ENCODE measurements at places on chromosomes 13 and 19.

DNA sequence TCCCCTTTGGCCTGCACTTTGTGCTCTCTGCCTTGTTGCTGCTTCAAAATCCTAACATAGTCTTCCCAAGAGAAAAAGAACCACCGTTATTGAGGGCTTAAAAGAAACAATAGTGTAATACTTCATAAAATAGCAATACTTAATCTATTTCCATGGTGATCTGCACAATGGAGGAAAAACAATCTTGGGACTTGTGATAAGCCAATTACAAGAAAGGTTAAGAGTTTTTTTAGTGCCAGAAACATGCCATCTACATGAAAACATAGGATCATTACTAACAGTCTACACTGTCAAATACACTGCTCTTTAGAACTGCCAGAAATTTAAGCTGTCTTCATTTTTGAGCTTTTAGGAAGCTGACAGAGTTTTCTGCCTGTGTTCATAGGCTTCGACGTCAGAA, 54.1 kb upstream of the MAB21L1 start:
- DNase-seq, result no peak

- DNase-seq, result no peak
Measured at GRCh38 chr19:5588906-5589676, 21.3 kb upstream of the TINCR start.

GRCh38 chr13:59863621-59864020, 300.1 kb downstream of the DIAPH3 start:
- no peak for DNase-seq

DNA sequence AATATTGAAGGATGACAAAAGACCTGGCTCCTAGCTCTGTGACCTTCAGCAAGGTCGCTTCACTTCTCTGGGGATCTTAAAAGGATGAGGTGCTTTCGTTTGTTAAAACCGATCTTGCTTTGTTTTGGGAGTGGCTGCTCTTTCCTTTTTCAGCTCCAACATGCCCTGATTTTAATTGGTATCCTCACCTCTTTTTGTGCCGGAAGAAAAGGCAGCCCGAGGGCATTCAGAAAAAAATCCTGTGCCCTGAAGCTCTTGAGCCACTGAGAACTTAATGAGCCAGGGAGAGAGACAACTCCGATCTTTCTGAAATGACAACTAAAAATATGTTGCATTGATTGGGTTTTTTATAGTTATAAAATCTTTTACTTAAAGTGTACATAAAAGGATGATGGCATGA, 19.4 kb downstream of the CLDN10 start:
- no peak for DNase-seq

DNA sequence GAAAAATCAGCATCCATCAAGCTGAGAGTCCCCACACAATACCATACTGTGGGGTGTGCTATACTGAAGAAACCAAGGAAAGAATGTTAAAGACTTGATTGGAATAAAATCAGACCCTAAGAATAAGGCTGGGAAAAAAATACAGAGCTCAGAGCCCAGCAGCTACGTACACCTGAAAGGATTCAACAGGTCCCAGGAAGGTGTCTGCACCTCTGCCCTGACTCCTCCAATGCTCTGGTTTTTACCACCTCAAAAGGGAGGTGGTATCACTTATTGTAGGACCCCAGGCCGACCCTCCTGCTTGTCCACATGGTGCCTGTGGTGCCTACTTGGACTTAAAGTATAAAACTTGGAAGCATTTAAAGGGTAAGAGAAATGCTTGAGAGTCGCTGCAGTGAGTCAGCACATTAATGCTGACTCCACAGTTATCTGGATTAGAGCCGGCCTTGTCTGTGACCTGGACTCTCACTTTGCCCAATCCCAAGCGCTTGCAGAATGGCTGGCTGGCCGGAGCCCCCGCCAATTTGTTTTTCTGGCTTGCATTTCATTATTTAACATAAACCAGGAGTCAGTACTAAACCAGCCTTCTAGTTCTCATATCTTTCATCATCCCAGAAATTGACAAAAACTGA, 110.1 kb downstream of the FGF14 start:
- no peak for DNase-seq

- no peak for DNase-seq
Measured at GRCh38 chr19:10113964-10114650, 2.6 kb downstream of the P2RY11 start.

DNA sequence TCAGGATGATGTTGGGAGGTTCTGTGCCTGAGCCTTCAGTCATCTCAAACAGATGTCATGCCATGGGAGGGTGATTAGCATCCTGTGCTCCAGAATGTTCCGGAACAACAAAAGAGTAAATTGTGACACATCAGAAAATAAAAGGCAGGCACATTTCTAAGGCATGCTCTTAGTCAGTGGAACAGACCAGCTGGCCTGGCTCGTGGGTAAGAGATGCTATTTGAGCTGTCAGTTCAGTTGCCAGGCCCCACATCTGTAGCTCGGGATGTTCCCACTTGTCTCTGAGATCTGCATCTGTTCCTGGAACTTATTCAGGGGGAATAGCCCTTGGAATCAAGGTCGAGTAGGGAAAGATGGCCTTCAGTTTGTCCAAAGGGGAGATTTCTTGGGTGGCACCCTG, 26.0 kb downstream of the OLFM4 start:
- DNase-seq, result no peak

- DNase-seq, result peak; percentile 99
Measured at GRCh38 chr19:41363753-41364523, at the start of gene B9D2. Gene B9D2 (minus strand): TSS chr19:41364149. CDS start chr19:41363519, 630 bp downstream.

DNA sequence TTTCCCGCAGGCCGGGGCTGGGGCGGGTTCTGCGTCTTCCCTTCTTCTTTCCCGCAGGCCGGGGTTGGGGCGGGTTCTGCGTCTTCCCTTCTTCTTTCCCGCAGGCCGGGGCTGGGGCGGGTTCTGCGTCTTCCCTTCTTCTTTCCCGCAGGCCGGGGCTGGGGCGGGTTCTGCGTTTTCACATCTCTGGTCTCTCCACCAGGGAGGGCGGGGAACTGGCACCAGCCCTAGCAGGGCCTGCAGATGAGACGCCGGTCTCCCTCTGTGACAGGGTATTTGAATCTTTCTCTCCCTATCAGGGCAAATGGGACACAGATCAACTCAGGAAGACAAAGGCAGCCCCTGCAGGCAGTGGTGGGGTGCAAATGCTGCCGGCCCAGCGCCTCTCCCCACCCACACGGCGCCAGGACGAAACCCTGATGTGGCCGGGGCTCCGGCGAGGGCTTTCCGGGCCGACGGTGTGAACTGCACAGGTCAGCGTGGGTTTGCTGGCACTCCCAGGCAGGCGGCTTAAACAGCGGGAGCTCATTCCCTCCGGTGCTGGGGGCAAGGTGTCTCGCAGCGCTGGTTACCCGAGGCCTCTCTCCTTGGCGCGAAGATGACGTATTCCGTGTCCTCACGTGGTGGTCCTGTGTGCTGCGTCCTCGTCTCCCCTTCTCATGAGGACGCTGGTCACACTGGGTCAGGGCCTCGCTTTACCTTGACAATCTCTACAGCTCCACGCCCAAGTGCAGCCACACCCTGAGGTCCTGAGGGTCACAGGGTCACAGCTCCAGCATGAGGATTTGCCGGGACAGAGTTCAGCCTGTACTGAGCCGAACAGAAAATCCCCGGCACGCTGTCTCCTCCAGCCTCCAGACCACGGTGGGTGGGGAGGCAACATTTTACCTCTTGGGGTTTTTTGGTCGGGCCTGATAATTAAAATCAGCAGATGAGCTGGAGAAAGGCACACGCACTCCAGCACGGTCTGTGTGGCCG, 717 bp upstream of the C13orf46 start:
- no peak for DNase-seq

GRCh38 chr19:14325863-14326262, 55.4 kb upstream of the ADGRE5 start:
- DNase-seq, result no peak

DNA sequence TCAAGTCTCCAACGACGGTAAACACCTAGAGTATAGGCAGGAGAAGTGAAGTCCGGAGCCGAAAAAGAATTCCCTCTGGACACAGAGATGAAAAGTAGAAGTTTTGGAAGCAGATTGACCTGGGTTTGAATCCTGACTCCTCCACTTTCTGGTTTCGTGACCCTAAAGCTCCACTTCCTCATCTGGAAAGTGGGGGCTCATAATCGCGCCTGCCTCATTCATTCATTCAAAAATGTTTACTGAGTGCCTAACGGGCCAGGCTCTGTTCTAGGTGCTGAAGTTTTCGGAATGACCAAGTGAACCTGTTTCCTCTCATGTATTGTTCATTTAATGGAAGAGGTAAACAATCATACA, 7.1 kb upstream of the EML2 start:
- no peak for DNase-seq

DNA sequence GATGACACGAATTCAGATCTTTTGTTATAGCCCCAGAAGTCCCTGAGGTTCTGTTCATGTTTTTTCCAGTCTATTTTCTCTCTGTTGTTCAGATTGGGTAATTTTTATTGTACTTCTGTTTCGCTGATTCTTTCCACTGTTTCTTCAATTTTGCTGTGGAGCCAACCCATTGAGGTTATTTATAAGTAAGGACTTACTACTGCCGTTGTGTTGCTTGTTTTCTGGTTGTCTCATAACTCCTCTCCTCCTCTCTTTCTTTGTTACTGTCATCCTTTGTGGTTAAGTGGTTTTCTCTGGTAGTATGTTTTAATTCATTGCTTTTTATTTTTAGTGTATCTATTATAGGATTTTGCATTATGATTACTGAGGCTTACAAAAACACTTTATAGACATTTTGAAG, 48.7 kb upstream of the GAS6 start:
- no peak for DNase-seq

DNA sequence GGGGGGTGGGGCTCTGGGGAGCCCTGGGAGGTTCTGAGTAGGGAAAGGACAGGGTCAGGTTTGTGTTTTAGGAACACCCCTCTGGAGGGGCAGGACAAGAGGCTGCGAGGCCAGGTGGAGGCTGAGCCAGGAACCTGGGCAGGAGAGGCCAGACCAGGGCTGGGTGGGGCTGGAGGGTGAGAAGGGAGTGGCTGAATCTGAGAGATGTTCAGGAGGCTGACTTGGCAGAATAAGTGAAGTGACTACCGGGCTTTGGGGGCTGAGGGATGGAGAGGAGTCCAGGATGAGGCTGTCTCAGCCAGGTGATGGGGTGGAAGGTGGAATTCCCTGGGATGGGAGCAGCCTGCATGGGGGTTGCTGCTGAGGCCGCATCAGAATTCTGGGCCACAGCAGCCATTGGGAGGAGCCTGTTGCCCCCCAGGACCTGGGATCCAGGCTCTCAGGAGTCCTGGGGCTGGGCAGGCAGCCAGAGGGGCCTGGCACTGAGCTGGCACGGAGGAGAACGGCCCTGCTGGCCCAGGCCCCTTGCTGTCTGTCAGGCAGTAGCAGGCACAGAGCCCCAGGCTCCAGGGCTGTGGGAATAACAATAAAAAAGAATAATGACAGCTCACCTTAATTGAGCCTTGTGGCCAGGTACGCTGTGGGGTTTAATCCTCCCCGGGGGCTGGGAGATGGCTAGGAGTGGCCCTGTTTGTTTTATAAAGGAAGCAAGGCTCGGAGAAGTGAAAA, 3.3 kb downstream of the PPP5C start:
- no peak for DNase-seq

GRCh38 chr13:36866232-36866631, 47.2 kb downstream of the RFXAP start:
- DNase-seq, result no peak

- no peak for DNase-seq
Measured at GRCh38 chr19:53904909-53905308, 4.2 kb upstream of the CACNG7 start.

- DNase-seq, result no peak
Measured at GRCh38 chr19:383922-384798, 24.8 kb downstream of the C2CD4C start.

GRCh38 chr13:27792393-27793218, at the start of gene GSX1:
Gene GSX1 (plus strand): TSS chr13:27792483. CDS start chr13:27792691, 208 bp downstream.
- peak; percentile 23 for DNase-seq

GRCh38 chr13:24716011-24716410, 35.8 kb downstream of the ATP12A start:
- DNase-seq, result no peak

GRCh38 chr13:46345866-46346265, 41.2 kb downstream of the RUBCNL start:
- no peak for DNase-seq

- no peak for DNase-seq
Measured at GRCh38 chr19:6865849-6866248, 21.5 kb upstream of the ADGRE1 start.

DNA sequence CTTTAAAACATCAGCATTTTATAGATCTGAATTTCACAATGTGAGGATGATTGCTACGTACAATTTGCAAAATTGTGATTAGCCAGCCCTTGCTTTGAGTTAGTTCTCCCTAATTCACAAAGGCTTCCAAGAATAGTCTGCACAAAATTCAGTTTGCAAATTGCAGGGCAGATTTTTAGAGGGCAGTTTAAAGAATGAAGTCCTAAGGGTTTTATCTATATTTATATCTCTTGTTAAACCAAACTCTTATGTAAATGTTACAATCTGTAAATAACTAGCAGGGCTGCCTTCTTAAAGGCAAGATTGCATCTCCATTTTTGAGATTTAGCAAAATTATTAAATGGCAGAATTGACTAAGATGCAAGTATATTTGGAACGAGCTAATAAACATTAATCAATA, 52.8 kb upstream of the ZNF536 start:
- no peak for DNase-seq

DNA sequence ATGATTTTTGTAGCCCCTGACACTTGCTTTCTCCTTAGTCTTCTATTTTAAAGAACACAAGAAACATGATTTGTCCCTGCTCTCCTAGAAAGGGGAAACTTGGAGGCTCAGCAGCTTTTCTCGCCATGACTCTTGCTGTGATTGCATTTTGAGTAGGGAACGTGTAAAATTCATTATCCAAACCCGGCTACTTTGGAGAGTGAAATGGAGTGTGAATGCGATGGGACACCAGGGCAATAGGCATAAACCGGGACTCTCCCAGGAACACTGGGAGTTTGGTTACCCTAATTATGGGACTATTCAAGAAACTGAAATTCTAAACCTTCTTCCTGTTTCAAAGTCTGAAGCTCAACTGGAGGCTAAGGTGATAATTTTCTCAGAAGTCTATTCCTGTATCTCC, 181.7 kb upstream of the RFC3 start:
- no peak for DNase-seq
